ENCODE measurements at places on chromosomes 6 and 20. TPM values are rescaled to one million over a fixed set of nuclear protein-coding genes. Genes with fewer than 3 reads are reported as not detected.

Gene KIF13A
- 20.1 TPM for total RNA-seq

Gene EEF1A1
- total RNA-seq: 8,059 TPM

Gene HUS1B
- total RNA-seq: 0.20 TPM

Gene TMEM151B
- not detected for total RNA-seq

Gene WASF1
- 11.0 TPM for total RNA-seq

Gene MCHR2
- total RNA-seq: not detected

Gene ANGPT4
- total RNA-seq: 0.03 TPM

Gene C2
- total RNA-seq: 0.15 TPM

Gene SYCP2
- total RNA-seq: 0.30 TPM

Gene RPL10A
- 1,500 TPM for total RNA-seq

Gene AVP
- not detected for total RNA-seq

Data from A549 treated with RU486 at 1 μM for 4 hours (cell line).